ENCODE measurements at places on chromosomes 11 and 22.

- DNase-seq, result no peak
Measured at GRCh38 chr22:17960011-17960410, 64.3 kb downstream of the MICAL3 start.

- DNase-seq, result peak; percentile 58
Measured at GRCh38 chr11:66418168-66418985, 2.5 kb upstream of the NPAS4 start.

DNA sequence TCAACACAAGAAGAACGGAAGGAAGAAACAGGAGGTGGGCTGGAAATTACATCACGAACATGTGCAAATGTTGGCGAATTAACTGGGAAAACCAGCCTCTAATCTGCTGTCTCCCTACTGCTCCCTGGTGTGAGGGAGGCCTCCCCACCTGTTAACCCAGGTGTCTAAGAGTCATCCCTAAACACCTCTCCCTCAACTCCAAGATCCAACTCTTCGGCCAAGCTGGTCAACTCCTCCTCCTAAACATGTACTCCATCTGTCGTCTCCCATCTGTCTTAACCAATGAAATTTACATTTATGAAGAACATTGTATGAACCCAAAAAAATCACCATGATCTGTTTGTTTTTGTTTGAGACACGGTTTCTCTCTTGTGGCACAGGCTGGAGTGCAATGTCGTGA, 154.2 kb downstream of the LARGE1 start:
- DNase-seq, result no peak

GRCh38 chr11:106925245-106925644, 93.0 kb downstream of the GUCY1A2 start:
- no peak for DNase-seq

DNA sequence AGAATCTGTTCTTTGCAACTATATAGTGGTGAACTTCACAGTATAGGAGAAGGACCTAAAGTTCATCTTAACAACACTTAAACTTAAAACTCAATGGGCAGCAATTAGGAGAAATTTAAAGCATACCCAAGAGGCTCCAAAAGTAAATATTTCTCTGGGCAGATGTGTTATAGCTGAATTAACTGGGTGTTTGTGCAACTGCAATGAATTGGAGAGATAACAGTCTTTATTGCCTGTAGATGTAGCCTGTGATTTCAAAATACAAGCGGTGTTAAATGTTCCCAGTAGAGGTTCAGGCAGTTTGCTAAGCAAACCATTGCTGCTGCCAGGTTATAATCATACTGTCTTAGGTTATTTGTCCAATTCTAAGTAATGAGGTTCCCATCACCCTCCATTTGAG, 294.1 kb upstream of the MTNR1B start:
- DNase-seq, result no peak

GRCh38 chr11:34605481-34606325, 15.2 kb upstream of the EHF start:
- no peak for DNase-seq

DNA sequence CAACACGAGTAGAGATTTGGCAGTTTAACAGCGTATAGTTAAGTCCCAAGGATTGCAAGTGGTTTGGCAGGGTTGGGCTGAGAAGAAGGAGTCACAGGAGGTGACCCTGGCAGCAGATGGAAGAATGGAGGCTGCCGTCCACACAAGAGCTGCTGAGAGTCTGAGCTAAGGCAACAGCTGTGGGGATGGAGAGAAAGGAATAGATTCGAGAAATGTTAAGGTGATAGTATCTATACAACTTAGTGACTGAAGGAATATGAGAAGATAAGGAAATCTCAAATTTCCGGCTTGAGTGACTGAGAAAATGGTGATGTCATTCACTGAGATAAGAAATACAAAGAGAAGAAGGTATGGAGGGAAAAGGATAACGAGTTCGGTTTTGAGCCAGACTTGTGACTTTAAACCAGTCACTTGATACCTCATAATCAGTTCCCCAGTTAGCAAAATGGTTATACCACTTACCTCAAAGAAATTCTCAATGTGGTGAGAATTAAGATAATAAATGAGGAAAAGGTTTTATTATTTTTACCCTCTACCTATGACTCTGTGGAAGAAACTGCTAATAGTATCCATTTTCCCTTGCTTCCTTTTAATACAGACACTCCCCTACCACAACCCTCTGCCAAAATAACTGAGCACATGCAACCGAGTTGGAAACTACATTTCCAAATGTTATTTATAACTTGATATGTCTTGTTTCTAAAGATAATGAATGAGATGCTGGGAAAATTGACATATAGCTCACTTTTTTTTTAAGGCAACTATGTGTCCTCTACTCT, 30.7 kb downstream of the FAM168A start:
- DNase-seq, result no peak

DNA sequence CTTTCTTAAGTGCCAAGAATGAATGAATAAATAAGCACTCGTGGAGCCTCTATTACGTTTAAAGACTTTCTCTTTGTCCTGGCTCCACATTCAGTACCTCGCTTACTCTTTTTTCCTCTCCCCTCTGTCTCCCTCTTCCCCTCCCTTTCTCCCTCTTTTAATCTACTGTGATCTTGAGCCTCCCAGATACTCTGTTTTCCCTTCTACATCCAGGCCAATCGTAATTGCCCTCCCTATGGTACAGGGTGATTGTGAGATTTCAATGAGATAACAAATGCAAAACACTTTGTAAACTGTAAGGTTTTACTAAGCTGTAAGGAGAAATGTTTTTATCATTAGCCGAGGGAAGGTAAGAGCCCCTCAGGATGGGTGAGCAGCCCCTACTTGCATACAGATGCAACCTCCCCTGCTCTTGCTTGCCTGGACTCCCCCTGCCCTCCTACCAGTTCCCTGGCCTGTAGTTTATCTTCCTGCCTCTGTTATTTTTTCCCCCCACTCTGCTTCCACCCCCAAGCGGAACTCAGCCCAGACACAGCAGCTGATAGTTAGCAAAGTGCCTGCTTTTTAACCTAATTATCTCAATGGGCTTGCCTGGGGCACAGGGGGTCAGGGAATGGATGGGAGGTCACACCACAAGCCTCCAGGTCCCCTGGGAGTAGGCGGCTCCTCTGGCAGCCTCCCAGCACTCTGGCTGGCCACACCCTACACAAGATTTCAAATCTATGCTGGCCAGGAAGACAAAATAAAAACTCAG, 76.9 kb upstream of the CADM1 start:
- no peak for DNase-seq

- DNase-seq, result no peak
Measured at GRCh38 chr22:35072925-35073324, 7.0 kb downstream of the ISX start.

- DNase-seq, result peak; percentile 91
Measured at GRCh38 chr11:117817368-117818040, 7.0 kb downstream of the FXYD2 start.

- no peak for DNase-seq
Measured at GRCh38 chr11:88435415-88435814, 97.9 kb upstream of the CTSC start.

GRCh38 chr22:19718456-19719049, 4.2 kb downstream of the SEPTIN5 start:
- DNase-seq, result no peak

DNA sequence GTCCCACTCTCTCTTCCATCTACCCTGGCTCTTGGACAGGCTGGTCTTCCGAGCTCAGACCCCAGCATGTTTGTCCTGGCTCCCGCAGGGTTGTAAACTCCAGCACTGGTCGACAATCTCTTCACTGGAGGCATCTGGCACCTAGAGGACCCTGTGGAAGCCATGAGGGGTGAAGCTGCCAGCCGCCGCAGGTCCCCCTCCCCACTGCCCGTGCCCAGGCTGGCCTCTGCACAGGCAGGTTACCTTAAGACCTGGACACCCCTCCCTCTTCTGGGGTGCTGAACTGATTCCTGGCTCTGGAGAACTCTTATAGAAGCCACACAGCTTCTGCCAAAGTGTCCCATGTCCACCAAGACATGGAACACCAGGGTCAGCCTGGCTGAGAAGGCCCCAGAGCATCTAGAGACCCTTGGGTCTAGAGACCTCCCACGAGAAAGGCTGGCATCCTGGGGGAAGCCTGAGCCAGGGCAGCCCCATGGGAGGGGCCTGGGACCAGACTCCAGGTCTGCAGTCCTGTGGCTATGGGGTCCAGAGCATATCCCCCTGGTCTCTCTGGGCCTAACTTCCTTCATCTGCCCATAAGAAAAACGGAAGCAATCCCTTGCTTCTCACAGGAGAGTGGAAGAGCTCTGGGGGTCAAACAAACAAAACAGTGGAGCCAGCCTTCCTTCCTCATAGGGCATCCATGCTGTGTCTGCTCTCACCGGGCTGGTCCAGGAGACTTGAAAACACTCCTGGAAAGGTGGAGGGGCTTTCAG, 30.6 kb downstream of the LMO1 start:
- DNase-seq, result no peak

DNA sequence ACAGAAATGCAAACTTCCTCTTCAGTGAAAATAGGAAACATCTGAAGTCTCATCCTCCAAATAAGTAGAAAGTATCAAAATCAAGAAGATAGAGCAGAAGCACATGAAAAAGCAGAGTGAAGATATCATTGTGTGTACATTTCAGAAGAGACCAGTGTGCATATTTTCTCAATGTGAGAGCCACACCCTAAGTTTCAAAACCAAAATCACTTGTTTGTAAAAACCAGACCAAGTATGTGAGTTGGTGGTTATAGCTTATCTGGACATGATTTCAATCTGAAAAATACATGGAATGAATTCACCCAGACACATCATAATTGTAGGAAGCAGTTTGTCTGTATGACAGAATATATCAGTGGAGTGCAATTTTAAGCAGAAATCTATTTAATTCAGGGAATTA, 536.0 kb downstream of the JRKL start:
- no peak for DNase-seq

DNA sequence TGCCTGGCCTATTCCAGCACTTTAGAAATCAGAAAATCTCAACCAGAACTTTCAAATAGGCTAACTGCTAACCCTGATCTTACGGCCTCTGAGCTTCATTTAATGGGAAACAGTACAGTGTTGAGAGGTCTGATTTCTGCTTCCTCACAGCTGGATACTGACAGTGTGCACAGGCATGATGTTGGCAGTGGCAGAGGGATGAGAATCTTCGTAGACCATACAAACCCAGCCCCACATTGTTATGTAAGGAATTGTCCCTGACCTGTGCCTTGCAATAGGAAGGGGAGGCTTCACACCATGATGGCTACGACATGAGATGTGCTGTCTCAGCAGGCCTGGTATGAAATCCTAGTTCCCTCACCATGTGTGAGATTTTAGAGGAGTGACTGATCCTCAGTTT, 49.0 kb downstream of the CD44 start:
- DNase-seq, result no peak

DNA sequence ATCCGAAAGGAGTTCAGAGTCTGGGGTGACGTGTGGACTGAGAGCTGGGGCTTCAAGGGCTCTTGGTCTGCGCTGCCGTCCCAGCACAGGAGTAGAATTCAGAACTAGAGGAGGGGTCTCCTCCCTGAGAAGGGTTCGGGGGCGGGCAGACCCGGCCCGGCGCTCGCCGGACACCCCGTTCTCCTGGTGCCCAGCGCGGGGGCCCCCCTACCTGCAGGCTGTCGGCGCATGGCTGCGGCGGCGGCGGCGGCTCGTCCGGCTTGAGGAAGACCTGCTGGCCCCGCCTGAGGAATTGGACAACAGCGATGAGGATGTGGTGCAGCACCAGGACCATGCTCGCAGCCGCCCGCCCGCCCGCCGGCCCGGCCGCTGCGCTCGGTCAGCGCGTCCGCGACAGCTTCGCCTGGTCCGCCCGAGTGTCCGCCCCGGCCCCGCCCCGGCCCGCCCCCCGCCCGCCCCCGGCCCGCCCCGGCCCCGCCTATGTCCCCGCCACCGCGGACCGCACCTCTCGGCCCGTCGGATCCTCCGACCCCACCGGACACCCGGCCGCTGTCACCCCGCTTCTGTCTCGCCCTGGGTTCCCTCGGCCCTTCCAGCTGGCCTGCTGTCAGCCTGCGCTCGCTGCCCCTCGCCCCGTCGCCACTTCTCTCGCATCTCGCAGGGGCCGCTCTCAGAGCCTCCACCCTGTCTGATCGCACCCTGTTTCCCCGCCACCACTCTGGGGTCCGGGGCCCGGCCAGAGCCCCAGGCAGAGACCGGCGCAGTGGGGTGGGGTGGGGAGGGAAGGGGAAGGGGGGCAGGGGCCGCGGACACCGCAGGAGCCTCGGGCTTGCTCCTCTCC, 32.0 kb downstream of the PDE2A start:
- no peak for DNase-seq

DNA sequence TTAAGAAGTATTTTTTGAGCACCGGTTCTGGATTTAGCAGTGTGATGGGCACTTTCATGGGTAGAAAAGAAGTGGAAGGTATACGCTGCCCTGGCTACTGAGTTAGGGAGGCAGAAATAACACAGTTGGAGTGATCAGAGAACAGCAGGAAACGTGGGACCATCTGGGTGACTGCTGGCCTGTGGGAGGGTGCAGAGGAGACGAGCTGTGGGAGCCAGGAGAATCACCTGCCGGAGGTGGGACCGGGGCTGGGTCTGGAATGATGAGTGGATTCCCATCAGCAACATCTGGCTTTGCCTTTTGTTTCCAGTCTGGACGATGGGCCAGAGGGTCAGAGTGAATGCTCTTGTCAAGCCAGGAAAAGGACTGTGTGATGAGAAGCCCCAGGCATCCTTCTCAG, 66.5 kb downstream of the BARX2 start:
- DNase-seq, result no peak

- DNase-seq, result no peak
Measured at GRCh38 chr11:47248304-47248663, 330 bp downstream of the ACP2 start.

DNA sequence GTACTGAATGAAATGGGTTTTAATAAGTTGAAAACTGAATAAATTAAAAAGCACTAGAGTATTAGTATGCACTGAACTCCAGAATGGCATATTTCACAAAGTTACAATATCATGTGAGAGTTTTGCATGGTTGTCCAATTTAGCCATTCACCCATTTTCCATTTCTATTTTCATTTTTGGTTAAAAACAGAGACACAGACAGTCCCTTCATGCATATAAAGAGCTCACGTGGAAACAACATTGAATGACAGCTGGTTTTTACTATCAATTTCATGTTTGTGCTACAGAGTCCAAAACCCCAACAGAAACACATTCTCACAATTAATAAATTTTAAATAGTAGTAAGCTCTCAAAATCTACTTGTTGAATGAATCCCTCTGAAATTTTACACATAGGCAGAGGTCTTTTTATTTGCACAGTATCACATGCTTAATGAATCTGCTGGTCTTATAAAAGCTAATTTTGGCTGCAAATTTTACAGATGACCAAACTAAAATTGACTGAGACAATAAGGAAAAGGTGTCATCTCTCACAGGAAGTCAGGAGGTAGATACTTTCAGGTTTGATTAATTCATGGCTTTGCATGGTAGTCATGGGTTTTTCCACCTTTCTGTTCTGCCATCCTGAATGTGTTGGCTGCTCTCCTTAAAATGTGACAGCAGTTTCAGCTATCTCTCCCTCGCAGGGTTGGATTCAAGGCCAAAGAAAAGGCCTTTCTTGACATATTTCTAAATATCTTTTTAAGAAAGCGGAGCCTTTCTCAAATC, 20.6 kb upstream of the DDI1 start:
- DNase-seq, result no peak

GRCh38 chr11:132623511-132623910, 908.8 kb downstream of the OPCML start:
- DNase-seq, result no peak

GRCh38 chr11:46055371-46055770, 65.9 kb downstream of the PHF21A start:
- no peak for DNase-seq

- DNase-seq, result no peak
Measured at GRCh38 chr22:19131685-19132015, 542 bp downstream of the TSSK2 start.

Data from stimulated activated CD4-positive, alpha-beta T cell treated with anti-CD3 and anti-CD28 coated beads, Interleukin-2, amount 100 ng/mL, for 48 hours (primary cell).